ENCODE measurements at places on chromosomes 12 and 14.

DNA sequence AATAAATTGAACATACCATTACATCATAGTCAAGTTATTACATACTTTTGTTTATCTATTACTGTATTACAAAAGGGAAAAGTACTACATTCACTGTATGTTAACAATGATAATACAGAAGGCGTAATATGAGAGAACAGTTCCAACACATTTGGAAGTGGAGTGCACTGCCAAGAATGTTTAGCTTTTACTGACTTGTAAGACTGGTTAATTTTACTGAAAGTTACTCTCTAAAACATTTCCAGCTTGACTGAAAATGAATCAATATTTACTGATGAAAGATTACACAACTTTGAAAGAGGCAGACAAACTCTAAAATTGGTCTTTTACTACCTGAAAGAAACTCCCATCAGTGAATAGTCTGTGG, 728.5 kb downstream of the FSCB start:
- DNase-seq = no peak

- DNase-seq = no peak
Observed at GRCh38 chr12:6113691-6114475, 10.6 kb downstream of the VWF start.

- no peak for DNase-seq
Observed at GRCh38 chr12:65508276-65509035, 230.0 kb downstream of the MSRB3 start.

DNA sequence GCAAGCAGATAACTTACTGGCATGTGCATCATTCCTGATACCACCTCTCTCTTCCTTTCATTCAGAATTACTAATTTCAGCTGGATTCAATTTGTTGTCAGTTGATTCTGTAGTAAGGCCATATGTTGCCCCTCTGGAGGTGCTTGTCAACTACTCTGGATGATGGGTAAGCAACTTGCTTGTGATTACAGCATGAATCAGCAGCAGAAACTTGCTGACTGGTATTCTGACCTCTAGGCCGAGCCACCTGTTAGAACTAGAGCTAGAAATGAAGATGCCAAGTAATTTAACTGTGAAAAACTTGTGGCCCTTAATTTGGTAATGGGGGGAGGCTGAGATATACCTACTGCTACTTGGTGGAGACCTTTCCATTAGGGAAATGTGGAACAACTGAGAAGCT, 5.1 kb downstream of the RNF10 start:
- DNase-seq = no peak

DNA sequence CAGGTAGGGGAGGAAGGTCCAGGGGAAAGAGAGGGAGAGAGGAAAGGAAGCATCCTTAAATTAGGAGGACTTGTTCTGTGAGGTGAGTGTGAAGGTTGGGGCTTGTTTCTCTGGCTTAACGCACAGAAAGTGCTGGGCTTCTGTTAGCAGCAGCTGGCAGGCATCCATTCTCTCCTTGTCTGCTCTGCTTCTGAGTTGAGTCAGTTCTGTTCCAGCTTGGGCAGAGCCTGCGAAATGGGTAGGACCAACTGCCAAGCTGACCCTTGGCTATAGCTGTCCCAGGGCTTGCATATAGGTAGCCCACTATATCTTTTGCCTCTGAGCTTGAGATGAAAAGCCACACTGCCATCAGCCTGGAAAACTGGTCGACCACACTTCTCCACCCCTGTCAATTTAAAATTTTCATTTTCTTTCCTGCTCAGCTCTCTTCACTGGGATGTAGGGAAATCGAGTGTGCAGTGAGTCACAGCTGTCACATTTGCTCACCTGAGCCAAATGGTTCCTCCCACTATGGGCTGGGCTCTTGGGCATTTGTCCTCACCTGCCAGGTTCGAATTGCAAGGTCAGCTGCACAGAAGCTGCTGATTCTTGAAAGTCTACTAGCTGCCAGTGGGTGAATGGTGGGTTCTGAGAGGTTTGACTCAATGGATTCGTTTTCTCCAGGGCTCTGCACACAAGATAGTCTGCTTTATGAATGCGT, 256.4 kb upstream of the PWP1 start:
- no peak for DNase-seq

DNA sequence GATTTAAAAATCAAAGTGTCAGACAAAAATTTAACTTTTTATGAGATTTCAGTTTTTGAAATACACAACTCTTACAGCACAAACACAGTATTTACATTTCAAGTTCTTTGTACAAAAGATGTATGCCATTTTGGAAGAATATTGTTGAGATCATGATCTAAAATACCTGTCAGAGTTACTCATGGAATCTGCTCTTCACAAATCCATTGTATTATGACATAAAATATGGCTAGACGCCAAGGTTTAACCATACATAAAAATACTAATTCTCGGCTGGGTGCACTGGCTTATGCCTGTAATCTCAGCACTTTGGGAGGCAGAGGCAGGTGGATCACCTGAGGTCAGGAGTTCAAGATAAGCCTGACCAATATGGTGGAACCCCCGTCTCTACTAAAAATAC, 6.2 kb upstream of the SYCP3 start:
- DNase-seq = no peak

GRCh38 chr14:103698380-103699260, 16.6 kb downstream of the XRCC3 start:
- no peak for DNase-seq

GRCh38 chr14:23580152-23580926, 1.7 kb upstream of the JPH4 start:
- DNase-seq = no peak

GRCh38 chr12:56029666-56030293, 8.9 kb downstream of the IKZF4 start:
- DNase-seq = no peak

- DNase-seq = no peak
Observed at GRCh38 chr12:53338916-53339315, 2.8 kb upstream of the SP7 start.

DNA sequence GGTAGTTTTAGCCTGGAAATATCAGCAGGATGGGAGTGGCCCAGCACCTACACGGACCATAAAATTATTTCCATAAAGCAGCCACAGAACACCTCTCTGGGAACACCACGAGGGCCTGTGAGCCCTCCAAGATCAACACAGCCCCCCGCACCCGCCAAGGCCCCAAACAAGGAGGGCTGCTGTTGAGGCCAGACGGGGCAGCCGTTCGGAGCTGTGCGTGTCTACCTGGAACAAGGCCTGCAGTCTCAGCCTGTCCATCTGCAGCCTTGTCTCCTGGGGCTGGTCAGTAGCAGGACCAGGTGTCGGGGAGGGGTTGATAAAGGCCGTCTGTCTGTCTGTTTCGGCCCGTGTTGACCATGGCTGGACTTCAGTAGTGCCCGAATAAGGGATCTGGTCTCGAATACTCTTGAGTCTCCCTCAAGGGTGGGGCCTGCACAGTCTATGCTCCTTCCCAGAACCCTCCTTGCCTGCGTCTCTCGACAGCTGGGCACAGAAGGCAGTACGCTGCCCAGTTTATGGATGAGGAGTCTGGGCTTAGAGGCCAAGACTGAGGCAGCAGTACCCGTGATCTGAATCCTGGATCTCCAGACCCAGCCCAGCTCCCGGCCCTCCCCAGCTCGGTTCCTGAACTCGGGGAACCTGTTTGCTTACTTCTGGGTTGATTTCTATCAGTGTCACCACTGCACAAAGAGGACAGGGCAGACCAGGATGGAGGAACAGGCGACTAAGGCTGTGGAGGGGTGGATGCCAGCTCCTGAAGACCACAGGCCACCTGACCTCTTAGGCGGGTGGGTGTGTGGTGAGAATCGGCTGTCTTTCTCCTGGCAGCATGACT, 23.1 kb upstream of the DLK1 start:
- no peak for DNase-seq

DNA sequence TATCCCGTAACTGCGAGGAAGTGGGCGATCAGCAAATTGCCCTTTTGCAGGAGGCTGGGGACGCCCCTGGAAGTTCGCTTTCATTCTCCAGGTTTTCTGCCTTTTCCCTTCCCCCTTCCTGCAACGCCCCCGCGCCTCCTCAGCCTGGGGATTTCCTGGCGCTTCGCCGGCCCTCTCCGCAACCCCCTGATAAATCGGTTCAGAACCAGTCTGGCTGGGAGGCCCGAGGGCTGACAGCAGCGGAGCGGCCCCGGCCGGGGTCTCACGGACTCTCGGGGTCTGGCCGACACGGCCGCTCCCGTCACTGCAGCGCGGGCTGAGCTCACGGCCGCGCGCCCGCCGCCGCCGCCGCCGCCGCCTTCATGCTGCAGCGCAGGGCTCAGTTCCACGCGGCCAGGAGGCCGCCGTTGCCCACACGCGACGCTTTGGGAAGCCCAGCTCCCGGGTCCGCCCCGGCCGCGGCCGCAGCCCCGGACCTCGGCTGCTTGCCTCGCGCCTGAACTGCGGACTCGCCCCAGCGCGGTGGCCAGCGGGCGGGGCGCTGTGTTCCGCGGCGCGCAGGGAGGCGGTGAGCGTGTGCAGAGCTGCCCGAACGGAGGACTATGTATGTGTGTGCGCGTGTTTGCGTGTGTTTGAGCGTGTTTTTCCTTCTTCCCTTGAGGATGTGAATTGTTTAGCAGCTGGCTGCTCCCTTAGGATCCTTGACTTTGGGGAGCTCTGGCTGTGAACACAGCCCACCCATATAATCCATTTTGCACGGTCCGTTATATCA, at the start of gene LRFN5:
LRFN5 (plus strand) TSS at position 345 of the 772 bp plus-strand sequence.
- DNase-seq = no peak

- no peak for DNase-seq
Observed at GRCh38 chr14:38278035-38278434, 22.1 kb upstream of the CLEC14A start.

DNA sequence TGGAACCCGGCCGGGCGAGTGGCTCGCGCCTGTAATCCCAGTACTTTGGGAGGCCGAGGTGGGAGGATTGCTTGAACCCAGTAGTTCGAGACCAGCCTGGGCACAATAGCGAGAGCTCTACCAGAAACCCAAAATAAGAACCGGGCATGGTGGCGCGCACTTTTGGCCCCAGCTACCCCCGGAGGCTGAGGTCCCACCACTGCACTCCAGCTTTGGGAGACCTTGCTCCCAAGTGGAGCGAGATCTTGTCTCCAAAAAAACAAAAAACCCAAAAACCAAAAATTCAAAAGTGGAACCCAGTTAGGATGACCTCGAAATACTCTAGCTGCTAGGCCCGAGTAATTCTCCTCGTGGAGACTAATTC, 769 bp upstream of the VTI1B start:
- DNase-seq = no peak

DNA sequence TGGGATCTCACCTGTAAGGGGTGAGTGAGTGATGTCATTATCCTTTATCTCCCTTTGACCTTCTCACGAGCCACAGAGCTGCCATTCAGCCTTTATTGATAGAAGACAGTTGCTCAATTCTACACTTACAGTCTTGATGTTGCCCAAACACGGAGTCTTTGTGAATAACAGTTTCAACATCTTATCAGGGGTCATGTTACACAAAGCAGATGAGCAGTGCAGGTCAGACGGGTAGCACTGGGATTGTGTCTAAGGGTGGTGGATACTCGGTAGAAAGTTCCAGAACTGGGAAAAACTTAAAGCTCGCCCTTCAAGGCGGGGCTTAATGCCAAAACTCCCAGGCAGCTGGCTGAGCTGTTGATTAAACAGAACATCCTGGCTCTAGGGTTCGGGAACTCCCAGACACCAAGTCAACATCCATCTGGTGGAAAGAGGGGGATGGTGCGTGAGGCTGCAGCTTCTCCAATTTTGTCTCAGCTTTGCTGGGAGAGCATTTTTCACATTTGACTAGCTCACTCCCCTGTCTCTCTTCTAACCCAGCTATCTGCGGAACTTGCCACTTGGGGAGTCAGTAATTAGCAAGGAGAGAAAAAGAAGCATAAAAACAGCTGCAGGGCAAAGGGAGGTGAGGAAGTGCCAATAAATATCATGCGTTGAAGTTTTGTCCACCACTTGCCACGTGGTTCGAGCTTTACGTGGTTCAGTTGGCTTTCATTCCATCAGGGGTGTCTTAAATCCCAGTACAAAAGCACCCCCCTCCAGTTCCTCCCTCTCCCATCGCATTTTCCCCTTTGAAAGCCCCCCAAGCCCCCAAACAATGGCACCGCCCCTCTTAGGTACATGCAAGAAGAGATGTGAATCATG, 31.0 kb downstream of the FOXN4 start:
- DNase-seq = no peak

GRCh38 chr12:42757624-42758119, 168.1 kb upstream of the PRICKLE1 start:
- DNase-seq = no peak

DNA sequence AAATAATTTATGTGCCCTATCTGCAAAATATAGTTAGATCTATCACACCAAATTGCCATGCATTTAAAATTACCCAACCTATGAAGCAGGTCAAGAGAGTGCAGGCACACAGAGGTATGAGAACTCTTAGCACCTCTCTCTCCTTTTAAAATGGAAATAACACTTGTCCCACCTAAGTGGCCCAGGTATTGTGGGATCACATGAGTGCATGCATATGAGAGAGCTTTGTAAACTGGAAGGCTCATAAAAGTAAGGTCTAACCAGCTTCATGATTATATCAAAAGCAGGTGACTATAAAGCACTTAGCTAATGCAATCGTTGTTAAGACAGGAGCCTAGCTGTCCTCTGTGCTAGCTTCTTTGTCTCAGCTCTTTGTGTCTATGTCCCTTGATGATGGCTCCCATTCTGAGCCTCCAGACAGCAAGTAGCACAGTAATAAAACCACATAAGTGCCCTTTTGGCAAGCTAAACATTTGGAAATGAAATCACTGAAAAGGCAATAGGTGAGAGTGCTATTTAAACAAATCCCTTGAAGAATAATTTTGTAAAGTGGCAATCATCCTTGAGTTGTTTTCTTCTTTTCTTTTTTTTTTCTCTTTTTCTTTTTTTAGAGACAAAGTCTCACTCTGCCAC, 219.0 kb downstream of the NTF3 start:
- DNase-seq = no peak

DNA sequence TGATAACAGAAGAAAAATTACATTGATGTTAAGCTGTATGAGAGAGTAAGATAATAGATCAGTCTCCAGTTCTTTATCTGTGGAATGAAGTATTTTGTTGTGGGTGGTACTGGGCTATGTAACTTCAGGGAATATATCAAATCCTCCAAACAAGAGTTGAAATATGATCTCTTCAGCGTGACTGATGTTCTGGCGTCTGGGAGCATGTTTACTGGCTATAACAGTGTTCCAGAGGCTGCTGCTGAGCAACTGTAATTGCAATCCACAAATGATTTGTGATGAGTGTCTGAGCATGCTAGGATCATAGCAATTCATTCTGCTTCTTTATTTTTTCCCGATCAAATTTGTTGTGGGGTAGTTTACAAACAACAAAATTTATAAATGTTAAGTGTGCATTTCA, 18.6 kb upstream of the CCDC198 start:
- no peak for DNase-seq
